ENCODE measurements at places on chromosomes 2 and 18.

DNA sequence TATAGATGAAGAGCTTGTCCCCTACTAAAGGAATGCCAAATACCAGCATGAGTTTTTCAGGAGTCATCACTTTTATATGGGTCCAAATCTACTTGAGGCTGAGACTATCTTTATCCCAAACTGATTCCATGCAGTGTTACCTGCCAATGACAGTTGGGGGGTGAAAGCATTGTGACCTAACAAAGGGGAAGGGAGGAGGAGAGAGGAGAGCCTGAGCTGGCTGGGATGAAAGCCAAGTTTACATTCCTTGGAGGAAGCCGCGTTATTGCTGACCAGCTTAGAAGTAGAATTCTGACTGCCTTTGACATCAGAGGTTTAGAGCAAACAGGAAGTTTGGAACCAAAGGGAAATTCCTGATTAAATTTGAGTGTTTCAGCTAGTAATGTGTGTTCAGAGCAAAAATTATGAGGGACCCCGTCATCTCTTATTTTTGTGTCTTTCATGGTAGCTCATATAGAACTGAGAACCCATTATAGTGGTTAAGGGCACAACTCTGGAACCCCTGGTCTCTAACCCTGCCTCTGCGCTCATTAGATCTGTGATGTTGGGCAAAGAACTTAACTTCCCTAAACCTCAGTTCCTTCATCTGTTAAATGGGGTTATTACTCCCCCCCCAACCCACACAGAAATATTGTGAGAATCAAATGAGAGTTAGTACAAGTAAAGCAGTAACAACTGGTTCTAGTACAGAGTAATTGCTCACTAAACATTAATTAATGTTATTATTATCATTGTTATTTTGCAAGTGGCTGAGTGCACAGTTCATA, 199.3 kb upstream of the EPAS1 start:
- peaks cover 41% of the 10 kb centered on the region for H3K4me1 ChIP-seq
- no peaks in the 10 kb centered on the region for H3K27me3 ChIP-seq
- H3K36me3 ChIP-seq, result peaks cover 46% of the 10 kb centered on the region

DNA sequence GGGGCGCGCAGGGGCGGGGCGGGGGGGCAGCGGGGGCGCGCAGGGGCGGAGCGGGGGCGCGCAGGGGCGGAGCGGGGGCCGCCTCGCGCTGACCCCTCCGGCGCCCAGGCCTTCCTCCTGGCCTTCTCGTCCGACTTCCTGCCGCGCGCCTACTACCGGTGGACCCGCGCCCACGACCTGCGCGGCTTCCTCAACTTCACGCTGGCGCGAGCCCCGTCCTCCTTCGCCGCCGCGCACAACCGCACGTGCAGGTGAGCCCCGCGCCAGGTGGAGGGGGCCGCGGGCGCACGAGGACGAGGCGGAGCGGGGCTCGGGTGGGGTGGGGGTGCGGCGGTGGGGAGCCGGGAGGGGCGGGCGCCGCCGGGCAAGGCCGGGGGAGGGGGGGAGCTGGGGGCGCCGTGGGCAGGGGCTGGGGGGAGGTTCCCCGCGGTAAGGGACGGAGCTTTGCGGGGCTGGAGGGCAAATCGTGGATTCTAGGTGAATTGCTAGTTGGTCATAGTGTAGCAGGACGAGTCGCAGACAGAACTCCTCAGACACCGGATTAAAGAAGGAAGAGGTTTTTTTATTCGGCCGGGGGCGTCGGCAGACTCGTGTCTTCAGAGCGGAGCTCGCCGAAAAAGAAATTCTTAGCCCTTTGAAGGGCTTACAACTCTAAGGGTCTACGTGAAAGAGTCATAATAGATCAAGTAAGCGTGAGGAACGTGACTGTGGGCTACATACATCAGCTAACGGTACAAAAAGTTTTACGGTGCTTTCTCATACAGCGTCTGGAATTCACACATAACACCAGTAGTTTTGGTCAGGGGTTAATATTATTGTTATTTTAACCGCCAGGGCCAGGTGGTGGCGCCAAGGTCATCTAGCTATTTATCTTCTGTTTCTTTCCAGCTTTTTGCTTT, 29.9 kb downstream of the ANO7 start:
- no peaks in the 10 kb centered on the region for H3K36me3 ChIP-seq
- peak overlapping the region; percentile 77 for H3K4me3 ChIP-seq
- H3K27ac ChIP-seq, result no peak overlapping the region
- peak; percentile 57 for DNase-seq

DNA sequence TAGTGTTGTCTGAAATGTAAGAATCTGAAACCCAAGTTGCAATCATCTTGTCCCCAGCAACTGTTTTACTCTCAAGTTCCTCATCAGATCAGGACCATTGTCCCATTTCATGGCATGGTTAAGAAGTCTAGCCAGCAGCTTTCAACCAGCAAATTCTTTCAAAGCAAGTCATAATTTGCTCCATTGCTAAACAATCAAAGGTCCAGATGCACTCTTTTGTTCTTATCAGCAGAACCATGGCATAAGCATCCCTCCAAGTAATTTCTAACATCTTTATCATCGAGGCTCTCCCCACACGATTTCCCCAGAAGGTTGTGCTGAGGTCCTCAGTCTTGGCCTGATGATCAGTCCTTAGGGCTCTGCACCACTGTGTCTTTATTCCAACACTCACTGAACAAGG, 67.5 kb upstream of the APCDD1 start:
- no peak for DNase-seq
- H3K4me1 ChIP-seq, result peaks cover 9% of the 10 kb centered on the region
- H3K36me3 ChIP-seq, result no peaks in the 10 kb centered on the region

- peaks cover 7% of the 10 kb centered on the region for H3K27me3 ChIP-seq
- no peak for DNase-seq
- no peaks in the 10 kb centered on the region for H3K4me1 ChIP-seq
Measured at GRCh38 chr18:75475228-75475627, 47.7 kb upstream of the SMIM21 start.

- no peak overlapping the region for H3K27ac ChIP-seq
- H3K27me3 ChIP-seq, result peaks cover 41% of the 10 kb centered on the region
- no peaks in the 10 kb centered on the region for H3K36me3 ChIP-seq
- H3K4me3 ChIP-seq, result peak overlapping the region; percentile 60
- peaks cover 50% of the 10 kb centered on the region for H3K4me1 ChIP-seq
- no peak for DNase-seq
Measured at GRCh38 chr18:22347606-22348511, 69.9 kb downstream of the CTAGE1 start.

Measured in activated CD8-positive, alpha-beta memory T cell treated with anti-CD3 and anti-CD28 coated beads, Interleukin-2, amount 10 ng/mL, durations not matched to agents 7 days and 5 days (primary cell).